ENCODE measurements at places on chromosomes 6 and 20. TPM values are rescaled to one million over a fixed set of nuclear protein-coding genes. Genes with fewer than 3 reads are reported as not detected.

Gene MDFI
- total RNA-seq, result 26.7 TPM

Gene PRL
- total RNA-seq, result not detected

Gene ANKRD6
- total RNA-seq, result 18.0 TPM

Gene GPX5
- not detected for total RNA-seq

Gene MAP7
- 14.2 TPM for total RNA-seq

- H3K27me3 ChIP-seq, result no peaks in the 10 kb centered on the region
- DNase-seq, result no peak
- H3K27ac ChIP-seq, result no peak overlapping the region
- H3K36me3 ChIP-seq, result no peaks in the 10 kb centered on the region
- H3K4me1 ChIP-seq, result no peaks in the 10 kb centered on the region
- H3K4me3 ChIP-seq, result no peak overlapping the region
These were observed 25.4 kb downstream of the ZNF311 start for GRCh38 chr6:28979679-28980078.

DNA sequence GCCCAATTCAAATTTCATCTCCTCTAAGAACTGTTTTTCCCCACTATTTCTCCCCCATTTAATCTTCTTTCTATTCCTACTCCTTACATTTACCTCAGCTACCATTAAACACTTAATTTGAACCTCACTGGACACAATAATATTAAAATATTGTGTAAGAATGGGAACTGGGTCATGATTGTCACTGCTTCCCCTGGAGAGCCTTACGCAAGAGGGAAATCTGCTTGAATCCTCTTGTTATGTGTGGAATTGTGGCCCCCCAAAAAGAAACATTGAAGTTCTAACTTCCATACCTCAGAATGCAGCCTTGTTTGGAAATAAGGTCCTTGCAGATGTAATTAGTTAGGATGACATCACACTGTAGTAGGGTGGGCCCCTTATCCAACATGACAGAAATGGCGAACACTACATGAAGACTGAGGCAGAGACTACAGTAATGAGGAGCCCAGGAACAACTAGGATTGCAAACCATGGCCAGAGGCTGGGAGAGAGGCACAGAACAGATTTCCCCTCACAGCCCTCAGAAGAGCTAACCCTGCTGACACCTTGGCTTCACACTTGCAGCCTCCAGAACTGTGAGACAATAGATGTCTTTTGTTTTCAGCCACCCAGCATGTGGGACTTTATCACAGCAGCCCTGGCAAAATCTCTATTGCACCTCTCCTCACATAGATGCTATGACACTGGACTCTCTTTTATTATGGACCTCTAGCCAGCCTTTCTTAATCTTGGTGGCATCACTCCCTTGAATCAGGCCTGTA, 29.9 kb downstream of the HIVEP2 start:
- no peak overlapping the region for H3K4me3 ChIP-seq
- no peaks in the 10 kb centered on the region for H3K36me3 ChIP-seq
- no peaks in the 10 kb centered on the region for H3K27me3 ChIP-seq
- no peaks in the 10 kb centered on the region for H3K4me1 ChIP-seq

DNA sequence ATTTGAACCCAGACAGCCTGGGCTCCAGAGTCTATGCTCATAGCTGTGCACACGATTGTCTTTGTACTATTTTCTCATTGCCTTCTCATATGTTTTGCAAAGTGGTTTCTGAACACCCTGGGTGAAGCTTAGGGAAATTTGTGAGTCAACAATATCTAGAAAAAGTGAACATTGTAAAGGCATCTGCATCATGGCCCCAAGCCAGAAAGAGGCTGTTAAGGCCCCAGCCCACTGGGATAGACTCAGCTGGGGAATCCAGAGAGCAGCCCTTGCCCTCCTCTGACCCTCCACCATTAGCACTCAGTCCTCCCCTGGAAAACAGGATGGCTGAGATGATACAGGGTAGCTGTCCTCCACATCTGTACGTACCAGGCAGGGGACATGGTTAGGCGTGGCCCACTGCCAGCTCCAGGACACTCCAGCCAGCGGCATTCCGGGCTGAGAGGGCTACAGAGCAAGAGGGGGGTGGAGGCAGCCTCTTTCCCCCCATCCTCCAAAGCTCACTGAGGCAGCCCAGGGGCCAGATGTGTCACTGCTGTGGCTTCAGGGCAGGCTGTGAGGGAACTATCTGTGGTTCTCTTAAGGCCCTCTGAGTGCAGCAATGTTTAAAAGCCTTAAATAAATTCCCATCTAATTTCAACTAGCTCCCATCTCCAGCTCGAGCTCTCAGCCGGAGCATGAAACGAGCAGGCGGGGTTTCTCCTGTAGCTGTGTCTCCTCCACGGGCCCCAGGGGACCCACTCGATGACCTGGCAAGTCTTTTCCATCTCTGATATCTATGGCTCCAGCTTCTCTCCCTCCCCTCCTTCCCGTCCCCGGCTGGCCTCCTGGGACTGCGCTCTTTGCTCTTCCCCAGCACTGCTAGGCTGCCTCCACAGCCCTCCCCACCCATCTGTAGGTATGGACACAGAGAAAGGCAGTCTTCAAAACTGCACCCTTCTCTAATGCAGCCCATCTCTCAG, 209.4 kb upstream of the LRFN2 start:
- DNase-seq, result no peak
- no peaks in the 10 kb centered on the region for H3K27me3 ChIP-seq
- H3K27ac ChIP-seq, result no peak overlapping the region
- no peaks in the 10 kb centered on the region for H3K36me3 ChIP-seq
- no peaks in the 10 kb centered on the region for H3K4me1 ChIP-seq
- no peak overlapping the region for H3K4me3 ChIP-seq

GRCh38 chr6:88785478-88785877, 177.9 kb downstream of the RNGTT start:
- no peaks in the 10 kb centered on the region for H3K27me3 ChIP-seq
- no peaks in the 10 kb centered on the region for H3K4me1 ChIP-seq
- no peak for DNase-seq

DNA sequence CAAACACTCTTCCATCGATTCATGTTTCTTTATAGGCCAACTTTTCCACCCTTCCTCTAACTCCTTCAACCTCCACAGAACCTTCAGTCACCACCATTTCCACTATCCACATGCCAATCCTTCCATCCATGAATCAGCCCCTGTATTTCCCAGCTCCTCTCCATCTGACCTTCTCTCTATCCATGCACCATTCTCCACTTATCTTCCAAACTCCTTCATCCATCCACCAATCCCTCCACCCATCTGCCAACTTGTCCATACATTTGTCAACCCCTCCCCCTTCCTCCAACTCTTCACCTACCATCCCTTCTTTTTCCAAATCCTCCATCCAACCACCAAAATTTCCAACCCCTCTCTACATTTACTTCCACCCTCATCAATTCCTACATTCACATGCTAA, 49.9 kb downstream of the MAFB start:
- H3K27ac ChIP-seq, result no peak overlapping the region
- no peaks in the 10 kb centered on the region for H3K36me3 ChIP-seq
- no peak overlapping the region for H3K4me3 ChIP-seq

GRCh38 chr6:6655805-6656251, 67.3 kb downstream of the LY86 start:
- H3K4me1 ChIP-seq, result no peaks in the 10 kb centered on the region
- DNase-seq, result no peak
- H3K27ac ChIP-seq, result no peak overlapping the region
- no peaks in the 10 kb centered on the region for H3K27me3 ChIP-seq
- H3K4me3 ChIP-seq, result no peak overlapping the region

DNA sequence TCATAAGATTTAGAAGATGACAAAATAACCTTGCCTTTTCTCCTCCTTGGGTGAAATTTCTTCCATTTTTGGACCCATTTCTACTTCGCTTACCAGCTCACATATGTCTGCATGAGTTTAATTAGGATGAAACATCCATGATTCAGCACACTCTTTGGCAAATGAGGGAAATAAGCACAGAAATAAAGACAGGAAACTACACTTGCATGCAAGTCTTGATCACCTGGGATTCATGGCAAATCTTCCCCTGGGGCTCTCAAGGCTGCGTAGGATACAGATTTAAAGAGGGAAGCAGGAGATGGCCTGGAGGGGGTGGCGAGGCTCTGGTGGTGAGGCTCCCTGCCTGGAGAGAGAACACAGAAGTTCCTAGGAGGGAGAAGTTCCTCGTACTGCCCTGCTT, 147.8 kb downstream of the EDN3 start:
- H3K4me1 ChIP-seq, result no peaks in the 10 kb centered on the region
- H3K36me3 ChIP-seq, result no peaks in the 10 kb centered on the region
- H3K4me3 ChIP-seq, result no peak overlapping the region
- H3K27ac ChIP-seq, result no peak overlapping the region
- no peak for DNase-seq
- H3K27me3 ChIP-seq, result peaks cover 34% of the 10 kb centered on the region

DNA sequence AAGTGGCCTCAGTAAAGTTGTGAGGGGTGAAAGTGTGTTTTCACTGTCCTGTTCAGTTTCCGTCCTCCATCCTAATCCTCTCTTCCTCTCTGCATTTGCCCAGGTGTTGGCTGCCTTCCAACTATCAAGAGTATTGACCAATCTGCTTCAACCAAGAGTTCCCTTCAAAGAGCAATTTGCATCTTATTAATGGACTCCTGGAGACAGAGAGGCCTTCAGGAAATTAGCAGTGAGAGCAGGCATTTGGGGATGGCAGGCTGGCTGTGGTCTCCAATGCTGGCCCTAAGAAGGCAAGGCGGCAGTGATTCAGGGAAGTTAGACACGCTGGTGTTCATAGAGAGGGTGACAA, 77.2 kb downstream of the GPR6 start:
- no peaks in the 10 kb centered on the region for H3K4me1 ChIP-seq
- H3K4me3 ChIP-seq, result no peak overlapping the region
- no peak for DNase-seq
- no peak overlapping the region for H3K27ac ChIP-seq
- no peaks in the 10 kb centered on the region for H3K27me3 ChIP-seq
